ENCODE measurements at places on chromosomes 5 and 9.

DNA sequence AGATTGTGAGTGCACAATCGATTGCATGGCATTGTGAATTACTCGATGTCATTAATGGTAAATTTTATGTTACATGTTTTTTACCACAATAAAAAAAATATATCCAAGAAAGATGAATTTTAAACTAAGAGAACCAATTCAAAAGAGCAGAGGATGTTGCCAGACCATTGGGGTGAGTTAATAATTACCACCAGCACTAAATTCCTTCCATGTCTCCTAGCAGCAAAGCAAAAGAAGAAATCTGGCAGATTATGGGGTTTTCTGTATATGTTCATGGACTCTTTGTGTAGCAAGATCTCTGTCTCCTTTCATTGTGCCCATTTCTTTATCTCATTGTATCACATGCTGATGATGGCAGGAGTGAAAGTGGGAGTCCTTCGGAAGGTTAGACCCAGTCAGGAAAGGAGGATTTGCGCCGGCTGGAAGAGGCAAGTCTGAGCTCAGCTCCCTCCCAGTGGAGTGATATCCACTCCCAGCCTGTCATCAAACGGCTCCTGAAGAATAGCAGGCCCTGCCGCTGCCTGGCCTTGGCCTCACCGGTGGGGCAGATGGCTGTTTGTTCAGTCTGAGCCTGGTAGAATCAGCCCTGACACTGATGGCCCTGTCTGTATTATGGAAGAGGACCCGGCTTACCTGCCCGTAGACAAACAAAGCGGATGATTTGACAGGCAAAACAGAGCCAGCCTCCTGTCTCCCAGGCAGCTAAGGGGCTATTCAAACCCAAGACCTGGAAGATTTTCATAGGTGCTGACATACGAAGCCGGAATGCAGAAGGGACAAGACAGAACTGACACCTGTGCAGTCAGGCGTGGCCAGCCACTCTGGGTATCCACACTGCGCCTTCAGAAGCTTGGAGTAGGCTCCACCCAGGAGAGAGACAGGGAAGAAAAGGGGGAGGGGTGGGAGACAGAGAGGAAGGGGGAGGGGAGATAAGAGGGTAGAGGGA is 21.9 kb upstream of the FOXE1 start:
- DNase-seq, result no peak

- DNase-seq, result no peak
Measured at GRCh38 chr5:113157886-113158285, 181.3 kb downstream of the DCP2 start.

DNA sequence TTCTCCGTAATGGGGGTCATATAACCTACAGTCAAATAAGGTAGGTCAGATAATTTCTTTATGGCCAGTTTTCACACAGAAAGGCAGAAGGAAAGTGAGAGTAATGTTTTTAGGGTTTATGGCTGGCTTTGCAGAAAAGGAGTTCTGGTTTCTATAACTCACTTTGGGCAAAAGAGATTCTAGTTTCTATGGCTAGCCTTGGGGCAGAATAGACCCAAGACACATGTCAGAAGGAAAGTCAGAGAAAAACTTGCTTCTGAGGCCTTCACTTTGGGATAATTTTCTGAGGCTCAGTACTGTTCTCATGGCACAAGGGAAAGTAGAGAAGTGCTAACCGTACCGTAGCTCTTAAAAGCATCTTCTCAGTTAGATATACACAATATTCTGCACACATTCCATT is 1145.3 kb downstream of the EFNA5 start:
- no peak for DNase-seq

GRCh38 chr9:111613436-111614040 is 14.1 kb upstream of the PTGR1 start:
- DNase-seq, result no peak

- DNase-seq, result no peak
Measured at GRCh38 chr5:151465476-151465875, 18.1 kb downstream of the SLC36A1 start.

DNA sequence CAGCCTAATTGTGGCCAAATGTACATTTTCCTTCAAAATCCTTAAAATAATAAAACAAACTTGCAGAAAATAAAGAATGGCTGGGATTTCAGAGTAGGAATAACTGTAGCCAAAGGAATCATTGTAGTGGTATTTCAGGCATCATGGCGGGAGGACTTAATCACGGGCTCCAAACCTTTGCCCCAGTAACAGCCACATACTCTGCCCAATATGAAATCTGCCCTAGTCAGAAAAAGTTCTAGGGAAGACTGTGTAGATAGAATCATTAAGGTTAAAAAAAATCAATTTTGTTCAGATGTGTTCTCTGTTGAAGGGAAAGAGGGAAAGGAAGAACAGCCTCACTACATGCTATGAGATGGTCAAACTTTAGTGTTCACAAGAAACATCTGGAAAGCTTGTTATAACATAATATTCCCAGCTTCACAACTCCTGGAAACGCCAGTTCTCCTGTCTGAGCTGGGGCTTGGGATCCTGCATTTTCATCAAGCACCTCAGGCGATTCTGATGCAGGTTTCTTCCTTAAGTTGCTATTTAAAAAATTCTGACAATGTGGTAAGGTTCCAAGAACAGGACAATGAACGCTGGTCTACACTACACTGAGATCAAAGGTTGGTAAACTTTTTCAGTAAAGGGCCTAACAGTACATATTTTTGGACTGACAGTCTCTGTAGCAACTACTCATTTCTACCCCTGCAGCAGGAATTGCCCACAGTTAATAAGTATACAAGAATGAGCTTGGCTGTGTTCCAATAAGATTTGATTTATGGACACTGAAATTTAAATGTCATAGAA is 87.9 kb downstream of the CEMIP2 start:
- no peak for DNase-seq

DNA sequence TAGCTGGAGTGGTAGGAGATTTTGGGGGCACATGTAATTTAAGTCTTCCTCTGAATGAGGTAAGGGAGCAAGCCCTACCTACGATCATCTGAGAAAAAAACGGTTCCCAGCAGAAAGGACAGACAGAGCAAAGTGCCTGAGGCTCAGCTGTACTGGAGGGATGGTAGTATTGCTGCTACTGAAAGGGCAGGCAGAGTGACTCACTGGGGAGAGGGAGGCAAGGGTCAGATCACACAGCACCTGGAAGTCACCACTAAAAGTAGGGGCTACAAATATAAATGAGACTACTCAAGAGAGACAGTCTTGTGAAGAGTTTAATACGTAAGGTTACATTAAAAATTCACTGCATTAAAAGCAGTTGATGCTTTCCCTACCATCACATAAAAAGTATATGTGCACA is 75.9 kb downstream of the NFIB start:
- DNase-seq, result no peak
